ENCODE measurements at places on chromosomes 2 and 18.

GRCh38 chr18:44171301-44171700, 509.4 kb upstream of the SETBP1 start:
- DNase-seq = no peak

DNA sequence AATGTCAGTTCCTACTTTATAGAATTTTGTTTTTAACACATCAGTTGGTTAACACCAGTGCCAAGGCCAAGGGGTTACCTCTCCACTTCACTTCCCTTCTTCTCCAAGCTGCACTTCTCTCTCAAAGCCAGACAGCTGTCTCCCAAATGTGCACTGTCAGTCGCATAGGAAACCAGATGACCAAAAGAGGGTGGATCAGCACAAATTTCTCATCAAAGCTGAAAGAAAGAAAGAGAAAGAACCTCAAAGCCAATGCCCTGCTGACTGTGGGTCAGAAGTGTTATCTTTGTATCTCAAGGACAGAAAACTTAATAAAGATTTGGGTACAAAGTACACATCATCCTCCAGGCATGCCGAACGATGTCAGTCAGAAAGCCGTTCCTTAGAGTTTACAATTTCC, 32.2 kb downstream of the SPATS2L start:
- no peak for DNase-seq

GRCh38 chr18:25351777-25352628, at the start of gene ZNF521:
ZNF521 (minus strand) TSS chr18:25352166; CDS start chr18:25350946, 1,220 bp downstream.
- peak; percentile 79 for DNase-seq

DNA sequence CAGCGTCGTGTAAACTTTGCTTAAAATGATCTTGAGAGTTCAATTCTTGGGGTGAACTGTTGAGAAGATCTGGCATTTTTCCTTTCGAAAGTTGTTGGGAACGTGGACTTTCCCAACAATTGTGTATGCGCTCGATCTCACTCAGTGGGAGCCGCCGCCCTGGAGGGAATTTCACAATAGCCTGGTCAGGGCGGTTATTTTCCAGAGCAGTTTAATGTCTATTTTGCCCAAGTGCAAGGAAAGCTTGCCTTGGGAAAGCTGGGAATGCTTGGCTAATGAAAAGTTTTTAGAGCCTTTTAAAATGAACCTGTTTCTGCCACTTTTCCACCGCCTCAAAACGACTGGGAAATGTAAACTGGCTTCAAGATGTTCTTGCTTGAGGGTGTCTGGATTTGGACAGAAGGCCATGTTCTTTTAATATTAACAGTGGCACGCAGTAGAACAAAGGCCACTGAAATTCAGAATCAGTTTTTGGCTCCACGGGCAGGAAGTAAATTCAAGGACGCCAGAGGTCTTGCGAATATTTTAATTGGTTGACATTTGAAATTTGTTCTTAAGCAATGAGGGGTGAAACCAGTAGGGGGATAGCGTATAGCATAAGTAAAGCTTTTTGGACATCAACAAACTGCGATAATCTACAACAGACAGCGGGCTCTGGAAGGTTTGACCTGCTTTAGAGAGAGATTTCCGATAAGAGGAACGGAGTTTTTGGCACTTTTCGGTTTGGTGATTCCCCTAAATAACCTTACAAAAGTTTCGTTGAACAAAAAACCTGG, 1.2 kb downstream of the CFLAR start:
- DNase-seq = peak; percentile 72

- peak; percentile 82 for DNase-seq
Measured at GRCh38 chr2:221779614-221780067, 207.5 kb upstream of the EPHA4 start.

DNA sequence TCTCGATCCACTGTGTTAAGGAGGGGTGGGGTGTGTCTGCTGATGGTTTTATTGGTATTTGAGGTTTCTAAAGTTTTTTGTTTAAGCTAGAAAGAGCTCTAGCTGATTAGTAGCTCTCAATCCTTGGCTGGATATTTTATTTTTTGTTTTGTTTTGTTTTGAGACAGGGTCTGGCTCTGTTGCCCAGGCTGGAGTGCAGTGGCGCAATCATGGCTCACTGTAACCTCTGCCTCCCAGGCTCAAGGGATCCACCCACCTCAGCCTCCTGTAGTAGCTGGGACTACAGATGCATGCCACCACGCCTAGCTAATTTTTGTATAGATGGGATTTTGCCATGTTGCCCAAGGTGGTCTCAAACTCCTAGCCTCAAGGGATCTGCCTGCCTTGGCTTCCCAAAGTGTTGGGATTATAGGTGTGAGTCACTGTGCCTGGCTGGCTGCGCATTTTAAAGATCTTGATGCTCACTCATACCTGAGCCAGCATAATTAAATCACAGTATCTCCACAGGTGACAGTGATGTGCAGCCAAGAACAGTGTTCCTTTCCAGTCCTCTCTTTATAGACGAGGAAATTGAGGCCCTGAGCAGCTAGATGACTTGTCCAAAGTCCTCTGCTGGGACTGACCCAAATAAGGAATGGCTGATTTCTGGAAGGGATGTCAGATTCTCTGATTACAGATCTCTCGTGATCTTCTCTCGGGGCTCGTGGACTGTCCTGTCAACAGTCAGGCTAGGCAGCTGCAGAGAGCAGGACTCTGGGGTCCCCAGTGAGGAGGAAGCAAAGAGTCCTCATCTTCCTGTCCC, 44.5 kb downstream of the SPTBN1 start:
- DNase-seq = no peak

- DNase-seq = no peak
Measured at GRCh38 chr2:207073801-207074678, 91.7 kb downstream of the KLF7 start.

DNA sequence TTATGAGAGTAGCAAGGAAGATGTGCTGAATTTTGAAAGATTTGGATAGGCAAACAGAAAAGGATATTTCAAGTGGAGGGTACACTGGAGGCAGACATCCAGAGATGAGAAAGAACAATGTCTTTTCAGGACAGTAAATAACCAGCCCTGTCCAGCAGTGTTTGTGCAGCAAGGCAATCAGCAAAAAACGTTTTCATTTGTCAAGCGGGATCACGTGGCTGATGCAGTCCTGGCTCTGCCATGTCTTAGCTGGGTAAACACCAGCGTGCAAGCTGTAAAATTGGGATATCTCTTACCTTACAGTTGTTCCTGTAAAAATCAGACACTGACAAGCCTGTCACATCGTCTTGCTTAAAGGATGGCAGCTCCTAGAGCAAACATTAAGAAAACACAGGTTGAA, 67.8 kb downstream of the CWC22 start:
- DNase-seq = no peak

- no peak for DNase-seq
Measured at GRCh38 chr18:79488311-79489050, 92.8 kb downstream of the NFATC1 start.

- no peak for DNase-seq
Measured at GRCh38 chr2:170502361-170503130, 212.6 kb upstream of the SP5 start.

- peak; percentile 9 for DNase-seq
Measured at GRCh38 chr2:50491541-50492476, 540.1 kb downstream of the NRXN1 start.

DNA sequence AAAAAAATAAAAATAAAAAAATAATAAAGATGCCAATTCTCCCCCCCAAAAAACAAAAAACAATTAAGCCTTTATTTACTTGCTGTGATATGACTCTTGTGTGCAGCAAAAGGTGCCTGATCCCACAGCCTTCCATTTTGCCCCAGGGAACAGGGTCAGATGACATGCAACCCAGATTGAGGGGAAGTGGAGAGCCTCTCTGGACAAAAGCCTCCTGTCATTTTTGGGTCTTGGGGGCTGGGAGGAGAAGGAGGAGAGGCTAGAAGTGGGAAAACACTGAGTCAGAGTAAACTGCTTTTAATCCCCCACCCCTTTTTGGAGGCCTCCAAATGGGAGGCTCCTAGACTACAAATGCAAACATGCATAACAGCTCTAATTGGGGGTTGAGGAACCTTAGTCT, 46.6 kb upstream of the SCG2 start:
- no peak for DNase-seq
